HuH-7.5 (cell line): ENCODE measurements at places on chromosomes 16 and 17.

DNA sequence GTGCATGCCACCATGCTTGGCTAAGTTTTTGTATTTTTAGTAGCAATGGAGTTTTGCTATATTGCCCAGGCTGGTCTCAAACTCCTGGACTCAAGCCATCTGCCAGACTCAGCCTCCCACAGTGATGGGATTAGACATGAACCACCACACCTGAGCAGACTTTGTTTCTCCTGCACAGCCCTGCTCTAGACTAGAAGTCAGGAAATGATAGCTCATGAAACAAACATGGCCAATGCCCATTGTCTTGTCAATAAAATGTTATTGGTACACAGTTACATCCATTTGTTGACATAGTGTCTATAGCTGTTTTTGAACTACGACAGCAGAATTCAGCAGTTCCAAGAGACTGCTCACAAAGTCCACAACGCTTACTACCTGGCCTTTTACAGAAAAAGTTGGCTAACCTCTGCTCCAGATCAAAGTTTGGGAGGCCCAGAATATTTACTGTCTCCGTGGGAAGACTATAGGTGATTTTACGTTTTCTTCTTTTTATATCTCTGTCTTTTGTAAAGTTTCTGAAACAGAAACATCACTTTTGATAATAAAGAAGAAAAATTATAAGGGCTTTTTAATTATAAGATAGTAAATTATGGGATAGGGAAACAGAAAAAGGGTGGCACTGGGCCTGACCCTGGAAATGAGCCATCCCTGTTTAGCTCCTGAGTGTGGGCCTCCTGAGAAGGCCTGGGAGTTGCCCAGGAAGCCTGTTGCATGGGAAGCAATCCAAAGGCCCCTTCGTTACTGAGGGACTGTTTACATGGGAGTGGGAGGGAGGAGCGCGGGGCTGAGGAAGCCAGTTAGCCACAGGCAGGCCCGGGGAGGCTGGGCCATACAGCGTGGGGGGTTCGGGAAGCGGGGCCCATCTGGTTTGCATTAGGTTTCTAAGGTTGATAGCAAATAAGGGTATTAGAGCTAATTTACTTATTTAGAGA lies 201.5 kb downstream of the IRF8 start:
- DNase-seq: no peak

- DNase-seq: peak; percentile 77
Observed at GRCh38 chr16:67184995-67185650, 1.4 kb upstream of the MATCAP1 start.

DNA sequence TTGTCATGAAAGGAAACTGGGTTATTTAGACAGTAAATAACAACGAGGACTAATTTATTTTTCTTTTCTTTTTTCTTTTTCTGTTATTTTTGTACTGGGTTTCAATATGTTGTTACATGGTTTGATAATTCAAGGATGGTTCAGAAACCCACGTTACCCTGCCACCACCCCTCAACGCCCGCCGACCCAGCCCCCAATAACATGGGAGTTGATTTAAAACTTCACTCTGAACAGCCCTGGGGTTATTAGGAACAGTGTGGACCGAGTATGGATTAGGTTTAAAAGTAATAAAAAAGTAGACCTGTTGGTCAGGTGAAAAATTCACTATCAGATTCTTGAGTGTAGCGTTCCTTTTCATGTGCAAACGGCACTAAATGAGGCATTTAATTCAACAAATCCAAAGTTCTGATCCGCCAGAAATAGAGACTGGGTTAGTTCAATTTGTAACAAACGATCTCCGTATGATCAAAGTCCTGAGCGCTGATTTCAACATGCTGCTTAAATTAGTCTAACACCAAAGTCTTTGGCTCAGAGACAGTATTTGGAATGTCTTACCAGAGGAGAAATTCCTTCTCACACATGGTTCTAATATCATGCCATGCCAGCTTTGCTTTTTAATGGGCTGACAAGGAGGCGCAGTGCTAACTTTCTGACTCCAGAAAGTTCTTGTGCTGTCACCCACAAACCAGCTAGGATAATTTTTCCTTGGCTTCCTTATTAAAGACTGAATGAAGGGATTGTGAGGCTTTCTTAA lies 173.1 kb upstream of the IRX3 start:
- DNase-seq: no peak

DNA sequence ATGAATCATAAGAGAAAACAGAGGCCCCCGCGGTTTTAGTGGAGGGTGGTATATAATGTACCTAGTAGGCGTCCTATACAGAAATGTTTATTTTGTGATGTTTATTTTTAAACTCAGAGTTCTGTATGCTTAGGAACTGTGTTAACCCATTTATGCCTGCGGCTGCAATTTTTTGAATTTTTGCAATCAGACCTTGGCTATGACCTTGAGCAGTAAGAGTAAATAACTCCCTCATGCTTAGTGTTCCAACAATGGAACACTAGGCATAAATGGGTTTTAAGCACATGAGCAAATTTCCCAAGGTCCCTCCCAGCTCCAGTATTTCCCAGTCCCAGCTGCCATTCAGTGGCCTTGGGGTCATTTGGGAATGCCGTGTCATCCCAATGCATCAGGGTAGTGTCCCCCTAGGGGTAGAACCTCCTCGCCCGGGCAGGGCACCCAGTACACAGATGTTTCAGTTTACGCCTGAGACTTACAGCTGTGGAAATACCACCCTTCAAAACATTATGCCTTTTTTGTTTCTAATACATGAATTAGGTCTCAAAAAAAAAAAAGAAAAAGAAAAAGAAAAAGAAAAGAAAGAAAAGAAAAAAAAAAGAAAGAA lies 605.8 kb upstream of the CDH11 start:
- no peak for DNase-seq

- DNase-seq: no peak
Observed at GRCh38 chr16:17305694-17306093, 165.1 kb downstream of the XYLT1 start.

GRCh38 chr16:59573528-59574271 lies 839.6 kb upstream of the GOT2 start:
- no peak for DNase-seq

DNA sequence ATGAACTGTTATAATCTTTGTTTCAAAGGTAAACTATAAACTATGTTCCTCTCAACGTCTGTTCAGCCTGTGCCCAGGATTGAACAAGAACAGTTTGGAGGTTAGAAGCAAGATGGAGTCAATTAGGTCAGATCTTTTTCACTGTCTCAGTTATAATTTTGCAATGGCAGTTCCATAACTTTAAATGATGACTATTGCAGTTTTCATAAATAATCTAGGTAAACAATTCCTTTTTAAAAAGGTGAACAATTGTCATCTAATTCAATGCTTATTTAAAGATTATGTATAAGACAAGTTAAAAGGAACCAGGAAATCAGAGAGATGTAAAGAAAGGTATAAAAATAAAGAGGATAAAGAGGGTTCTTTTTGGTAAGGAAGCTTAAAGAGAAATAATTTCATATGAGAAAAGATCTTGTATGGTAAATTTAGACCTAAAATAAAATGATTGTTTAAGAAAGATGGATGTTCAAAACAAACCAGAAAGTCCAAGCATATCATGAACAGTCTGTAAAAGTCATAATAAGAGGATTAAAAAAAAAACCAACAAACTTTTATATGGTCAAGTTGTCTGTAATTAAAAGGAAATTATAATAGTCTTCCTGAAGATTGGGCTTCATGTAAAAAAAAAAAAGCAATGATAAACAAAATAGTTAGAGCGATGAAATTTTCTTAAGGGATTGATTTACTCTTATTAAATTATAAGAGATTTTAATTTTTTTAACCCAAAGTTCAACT lies 6.1 kb downstream of the KRTAP4-9 start:
- DNase-seq: no peak

GRCh38 chr17:15278380-15278779 lies 13.3 kb upstream of the PMP22 start:
- DNase-seq: no peak
